Stimulated activated CD4-positive, alpha-beta T cell treated with anti-CD3 and anti-CD28 coated beads, Interleukin-12 subunit alpha, Interleukin-12 subunit beta, amount 100 ng/mL, for 4 hours (primary cell): ENCODE measurements at places on chromosomes 13 and 19.

GRCh38 chr13:90445179-90445578 is 902.3 kb upstream of the MIR17HG start:
- no peak for DNase-seq

DNA sequence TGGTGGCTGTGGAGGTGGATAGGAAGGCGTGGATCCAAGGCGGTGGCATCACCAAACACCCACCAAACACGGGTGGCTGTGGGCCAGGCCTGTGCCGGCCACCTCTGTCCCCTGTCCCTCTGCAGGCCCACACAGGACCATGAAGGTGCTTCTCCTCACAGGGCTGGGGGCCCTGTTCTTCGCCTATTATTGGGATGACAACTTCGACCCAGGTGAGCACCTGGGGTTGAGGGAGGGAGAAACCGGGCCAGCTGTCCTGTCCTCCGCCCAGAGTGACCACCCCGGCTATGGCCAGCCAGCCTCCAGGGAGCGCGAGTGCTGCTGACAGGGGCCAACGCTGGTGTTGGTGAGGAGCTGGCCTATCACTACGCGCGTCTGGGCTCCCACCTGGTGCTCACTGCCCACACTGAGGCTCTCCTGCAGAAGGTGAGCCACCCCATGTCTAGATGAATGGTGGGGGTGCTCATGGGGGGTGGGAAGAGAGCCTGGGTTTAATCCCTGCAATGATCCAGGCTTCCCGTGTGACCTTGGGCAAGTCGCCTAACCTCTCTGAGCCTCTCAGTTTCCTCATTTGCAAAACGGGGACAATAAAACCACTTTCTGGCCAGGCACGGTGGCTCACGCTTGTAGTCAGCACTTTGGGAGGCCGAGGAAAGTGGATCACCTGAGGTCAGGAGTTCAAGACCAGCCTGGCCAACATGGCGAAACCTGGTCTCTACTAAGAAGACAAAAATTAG is 4.0 kb downstream of the HSD11B1L start:
- no peak for DNase-seq

GRCh38 chr13:95485045-95485517 is 67.4 kb upstream of the CLDN10 start:
- no peak for DNase-seq

DNA sequence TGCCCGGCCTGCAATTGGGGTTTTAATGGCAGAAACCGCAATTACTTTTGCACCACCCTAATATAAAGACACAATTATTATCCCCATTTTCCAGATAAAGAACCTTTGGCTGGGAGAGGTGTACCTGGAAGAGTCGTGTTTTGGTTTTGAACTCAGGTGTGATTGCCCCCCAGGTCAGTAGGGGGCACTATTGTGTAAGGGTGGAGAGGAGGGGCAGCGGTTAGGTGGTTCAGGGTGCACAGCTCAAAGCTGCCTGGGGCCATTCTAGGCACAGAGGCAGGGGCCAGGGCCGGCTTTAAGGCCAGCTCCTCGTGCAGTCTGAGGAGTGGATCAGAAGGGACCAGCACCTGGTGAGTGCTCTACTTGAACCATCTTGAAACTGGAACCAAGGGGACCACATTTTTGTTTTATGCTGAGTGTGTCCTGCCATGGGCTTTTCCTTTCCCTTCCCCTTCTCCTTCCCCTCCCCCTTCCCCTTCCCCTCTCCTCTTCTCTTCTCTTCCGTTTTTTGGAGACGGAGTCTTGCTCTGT is 5.8 kb upstream of the FCGRT start:
- peak; percentile 68 for DNase-seq

DNA sequence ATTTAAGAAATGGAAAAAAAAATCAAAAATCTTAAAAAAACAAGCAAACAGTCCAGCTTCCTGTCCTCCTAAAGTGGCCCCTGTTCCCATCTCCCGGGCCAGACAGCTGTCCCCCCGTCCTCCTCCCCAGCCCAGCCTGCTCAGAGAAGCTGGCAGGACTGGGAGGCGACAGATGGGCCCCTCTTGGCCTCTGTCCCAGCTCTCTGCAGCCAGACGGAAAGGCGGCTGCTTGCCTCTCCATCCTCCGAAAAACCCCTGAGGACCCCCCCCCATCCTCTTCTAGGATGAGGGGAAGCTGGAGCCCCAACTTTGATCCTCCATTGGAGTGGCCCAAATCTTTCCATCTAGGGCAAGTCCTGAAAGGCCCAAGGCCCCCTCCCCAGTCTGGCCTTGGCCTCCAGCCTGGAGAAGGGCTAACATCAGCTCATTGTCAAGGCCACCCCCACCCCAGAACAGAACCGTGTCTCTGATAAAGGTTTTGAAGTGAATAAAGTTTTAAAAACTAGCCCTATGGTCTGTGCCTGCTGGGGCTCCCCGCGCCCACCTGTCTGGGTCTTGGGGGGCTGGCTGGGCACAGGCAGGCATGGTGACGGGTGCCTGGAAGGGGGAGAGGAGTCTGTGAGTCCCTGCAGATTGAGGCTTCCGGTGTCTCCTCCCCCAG is 3.8 kb downstream of the GADD45GIP1 start:
- no peak for DNase-seq

DNA sequence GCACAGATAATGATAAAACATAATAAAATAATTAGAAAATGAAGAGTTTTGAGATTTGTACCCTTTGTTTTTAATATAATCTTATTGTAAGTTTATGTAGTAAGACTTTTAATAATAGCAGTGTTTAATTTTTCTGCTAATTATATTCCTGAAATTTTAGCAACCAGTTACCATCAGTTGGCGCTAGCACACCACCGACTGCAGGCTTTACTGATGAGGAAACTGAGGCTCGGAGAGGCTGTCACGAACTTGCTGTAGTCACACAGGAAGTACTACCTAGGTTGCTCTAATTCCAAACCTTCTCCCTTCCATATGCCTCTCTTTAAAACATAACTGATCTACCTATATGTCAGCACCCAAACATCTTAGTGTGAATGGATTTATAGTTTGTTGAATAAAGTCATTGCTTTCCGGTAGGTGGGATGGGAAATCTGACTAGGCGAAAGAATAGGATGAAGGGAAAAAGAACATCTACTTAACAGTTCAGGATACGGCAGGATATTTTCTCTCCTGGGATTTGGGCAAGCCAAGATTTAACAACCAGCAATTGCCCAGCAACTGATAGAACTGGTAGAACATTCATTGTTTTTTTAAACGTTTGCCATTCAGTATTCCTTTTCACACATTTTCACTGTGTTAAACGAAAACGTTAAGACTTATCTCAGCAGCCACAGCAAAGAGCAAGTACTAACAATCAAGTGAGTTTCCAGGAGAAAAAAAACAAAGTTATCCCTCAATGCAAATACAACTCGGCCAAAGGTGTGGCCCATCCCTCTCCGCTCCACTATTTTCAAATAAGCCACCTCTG is 822 bp upstream of the RFXAP start:
- no peak for DNase-seq

- no peak for DNase-seq
Observed at GRCh38 chr13:112696001-112696868, 6.4 kb downstream of the ATP11A start.

DNA sequence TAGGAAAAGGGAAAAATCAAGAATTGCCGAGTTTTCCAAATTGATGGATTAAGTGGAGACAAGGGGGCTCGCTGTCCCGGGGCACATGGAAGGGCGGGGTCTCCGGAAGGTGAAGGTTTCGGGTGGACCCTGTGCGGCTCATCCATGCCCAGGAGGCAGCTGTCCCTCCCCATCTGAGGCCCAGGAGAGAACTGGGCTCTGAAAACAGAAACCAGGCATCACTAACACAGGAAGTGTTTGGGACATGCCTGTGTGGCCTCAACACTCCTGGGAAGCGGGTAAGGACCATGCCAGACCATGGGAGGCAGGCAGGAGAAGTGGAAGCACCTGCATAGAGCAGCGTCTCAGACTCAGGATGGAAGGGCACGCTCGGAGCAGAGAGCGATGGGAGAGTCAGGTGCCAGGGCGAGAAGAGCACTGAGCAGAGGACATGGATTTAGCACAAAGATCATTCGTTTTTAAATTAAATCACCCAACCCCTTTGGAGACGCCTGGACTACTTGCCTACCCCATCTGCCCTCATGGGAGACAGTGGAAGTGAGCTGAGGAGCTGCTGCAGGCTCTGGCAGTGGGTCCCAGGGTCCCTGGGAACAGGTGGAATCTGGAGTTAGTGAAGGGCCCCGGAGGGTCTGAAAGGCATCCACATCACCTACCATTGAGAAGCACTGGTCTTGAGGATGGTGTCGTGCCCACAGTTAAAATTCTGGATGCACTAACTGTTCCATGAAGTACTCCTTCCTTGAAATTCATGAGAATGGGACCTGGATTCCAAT is 183.2 kb upstream of the SOX1 start:
- no peak for DNase-seq

DNA sequence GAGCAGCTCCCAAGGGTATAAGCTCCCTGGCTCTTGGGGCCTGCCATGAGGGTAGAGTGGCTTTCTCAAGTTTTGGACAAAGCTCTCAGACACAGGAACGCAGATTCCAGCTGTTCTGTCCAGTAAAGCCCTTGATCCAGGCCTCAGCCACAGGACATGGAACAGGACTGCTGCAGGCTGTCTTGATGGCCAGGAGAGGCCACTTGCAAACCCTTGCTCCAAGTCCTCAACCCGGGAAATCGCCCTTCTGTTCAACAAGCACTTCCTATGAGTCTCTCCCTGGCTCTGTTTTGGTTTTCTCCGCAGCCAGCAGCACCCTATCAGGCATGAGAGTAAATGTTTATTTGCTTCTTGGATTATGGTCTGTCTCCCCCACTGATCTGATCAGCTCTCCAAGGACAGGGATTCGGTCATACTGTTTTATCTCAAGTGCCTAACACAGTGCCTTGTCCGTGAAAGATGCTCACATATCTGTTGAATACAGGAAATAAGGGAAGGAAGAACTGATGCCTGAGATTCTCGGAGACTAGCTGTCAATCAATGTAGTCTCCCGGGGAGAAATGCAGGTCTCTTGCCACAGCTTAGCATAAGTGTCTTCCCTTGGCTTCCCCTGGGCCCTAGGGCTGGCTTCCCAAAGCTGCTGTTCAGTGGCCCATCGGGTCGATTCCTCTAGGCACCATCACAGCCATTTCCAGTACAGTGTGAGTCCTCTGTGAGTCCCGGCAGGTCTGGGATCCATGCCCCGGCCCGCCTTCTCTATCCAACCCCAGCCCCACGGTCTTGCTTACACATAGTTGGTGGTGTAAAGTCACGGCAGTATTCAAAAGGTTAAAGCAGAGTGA is 90.8 kb downstream of the TSHZ3 start:
- DNase-seq: no peak

DNA sequence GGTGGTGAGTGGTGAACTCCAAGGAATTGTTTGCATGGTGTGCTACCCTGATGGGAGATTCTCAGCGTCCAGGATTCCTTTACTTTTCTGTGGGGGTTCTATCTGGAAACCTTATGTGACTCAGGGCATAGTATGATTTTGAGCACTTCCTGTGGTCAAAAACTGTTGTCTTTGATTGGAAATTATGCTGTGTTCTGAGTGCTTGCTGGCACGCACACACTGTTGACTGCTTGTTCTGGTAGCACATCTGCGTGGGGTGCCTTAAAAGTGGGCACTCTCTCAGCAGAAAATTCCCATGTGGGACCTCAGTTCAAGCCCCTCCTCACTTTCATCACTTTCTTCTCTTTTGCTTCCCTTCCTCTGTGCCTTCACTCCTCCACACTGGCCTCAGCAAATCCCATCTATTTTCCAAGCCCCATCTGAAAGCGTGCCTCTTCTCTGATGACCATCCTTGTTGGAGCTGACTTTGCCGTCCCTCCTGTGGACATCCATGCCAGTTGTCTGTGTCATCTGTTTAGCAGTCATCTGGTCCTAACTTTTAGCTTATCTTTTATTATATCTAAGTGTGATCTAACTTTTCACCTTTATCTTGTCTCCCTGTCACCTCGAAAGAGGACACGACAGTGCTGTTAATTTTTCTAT is 56.4 kb upstream of the NPAS1 start:
- no peak for DNase-seq

- DNase-seq: peak; percentile 43
Observed at GRCh38 chr19:56566904-56567273, 379 bp upstream of the ZNF470 start.

GRCh38 chr19:33201473-33201872 is 7.3 kb downstream of the LRP3 start:
- DNase-seq: no peak

DNA sequence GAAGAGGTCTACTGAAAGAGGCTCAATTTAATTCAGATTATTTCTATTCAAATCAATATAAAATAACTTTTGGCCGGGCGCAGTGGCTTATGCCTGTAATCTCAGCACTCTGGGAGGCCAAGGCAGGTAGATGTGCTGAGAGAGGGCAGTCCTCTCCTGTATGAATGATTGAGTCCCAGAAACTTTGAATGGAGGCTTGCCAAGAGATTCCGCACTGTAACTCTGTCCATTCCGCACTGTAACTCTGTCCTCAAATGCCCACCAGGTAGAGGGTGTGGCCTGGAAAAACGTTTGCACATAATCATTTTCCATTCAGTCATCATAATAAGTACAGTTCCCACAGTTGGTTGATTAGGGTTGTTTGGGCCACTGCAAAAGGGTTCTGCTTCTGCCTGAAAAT is 274.7 kb upstream of the SOX21 start:
- no peak for DNase-seq

GRCh38 chr19:37506387-37507166 is at the start of gene ZNF793:
TSS of gene ZNF793 (plus strand) at chr19:37506939. CDS start at chr19:37523440, 16,501 bp downstream.
- peak; percentile 78 for DNase-seq

DNA sequence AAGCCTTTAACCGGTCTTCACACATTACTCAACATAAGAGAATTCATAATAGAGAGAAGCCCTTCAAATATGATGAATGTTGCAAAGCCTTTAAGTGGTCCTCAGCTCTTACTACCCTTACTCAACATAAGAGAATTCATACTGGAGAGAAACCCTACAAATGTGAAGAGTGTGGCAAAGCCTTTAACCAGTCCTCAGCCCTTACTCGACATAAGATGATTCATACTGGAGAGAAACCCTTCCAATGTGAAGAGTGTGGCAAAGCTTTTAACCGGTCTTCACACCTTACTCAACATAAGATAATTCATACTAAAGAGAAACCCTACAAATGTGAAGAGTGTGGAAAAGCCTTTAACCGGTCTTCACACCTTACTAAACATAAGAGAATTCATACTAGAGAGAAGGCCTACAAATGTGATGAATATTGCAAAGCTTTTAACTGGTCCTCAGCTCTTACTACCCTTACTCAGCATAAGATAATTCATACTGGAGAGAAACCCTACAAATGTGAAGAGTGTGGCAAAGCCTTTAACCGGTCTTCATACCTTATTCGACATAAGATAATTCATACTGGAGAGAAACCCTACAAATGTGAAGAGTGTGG is 36.4 kb downstream of the ZNF257 start:
- no peak for DNase-seq

- DNase-seq: no peak
Observed at GRCh38 chr13:26495750-26496149, 61.7 kb upstream of the WASF3 start.

DNA sequence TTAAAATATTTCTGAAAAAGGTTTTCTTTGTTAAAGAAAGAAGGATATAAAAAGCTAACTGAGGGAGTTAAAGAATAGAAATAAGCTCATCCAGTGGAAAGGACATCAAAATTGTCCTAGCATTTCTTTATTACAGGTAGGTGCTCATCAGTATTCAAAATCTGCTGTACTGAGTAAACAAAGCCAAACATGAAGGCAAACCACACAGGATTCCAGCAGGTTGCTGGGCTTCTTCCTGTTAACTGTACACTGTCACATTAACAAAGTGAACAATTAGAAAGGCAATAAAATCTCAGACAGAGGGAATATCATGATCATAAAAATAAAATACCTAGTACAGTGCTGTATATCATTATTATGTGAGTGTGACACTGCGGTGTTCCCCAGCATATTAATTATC is 1541.0 kb downstream of the SLITRK5 start:
- DNase-seq: no peak
